ENCODE measurements at places on chromosomes 6 and 20. TPM values are rescaled to one million over a fixed set of nuclear protein-coding genes. Genes with fewer than 3 reads are reported as not detected.

DNA sequence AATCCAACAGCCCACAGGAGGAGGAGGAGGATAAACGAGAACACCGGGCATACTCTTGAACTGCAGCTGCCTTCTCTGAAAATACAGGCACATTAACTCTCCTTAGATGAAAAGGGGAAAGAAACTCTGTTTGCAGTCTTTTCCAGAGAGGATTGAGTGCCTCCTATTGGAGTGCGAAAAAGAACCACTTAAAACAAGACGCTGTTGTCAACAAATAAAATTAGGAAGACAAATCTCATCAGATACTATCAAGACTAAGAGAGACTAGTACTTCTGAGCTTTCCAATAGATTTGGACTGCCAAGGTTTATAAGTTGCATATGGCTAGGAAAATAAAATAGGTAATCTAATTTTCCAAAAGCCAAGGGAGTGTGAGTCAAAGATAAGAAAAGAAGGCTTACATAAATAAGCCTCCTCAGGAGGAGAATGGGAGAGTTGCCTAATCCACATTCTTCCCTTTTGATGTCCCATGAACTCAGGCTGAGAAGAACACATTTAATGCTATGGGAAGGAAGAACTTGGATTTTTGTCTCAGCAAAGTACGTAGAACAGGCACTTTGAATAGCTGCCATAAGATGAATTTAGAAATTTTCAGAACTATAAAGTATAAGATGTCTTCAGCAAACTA is 154.7 kb downstream of the ARHGAP18 start:
- H3K4me1 ChIP-seq = no peaks in the 10 kb centered on the region
- H3K4me3 ChIP-seq = no peak overlapping the region
- no peak overlapping the region for H3K27ac ChIP-seq
- DNase-seq = no peak
- H3K36me3 ChIP-seq = no peaks in the 10 kb centered on the region

- H3K27me3 ChIP-seq = no peaks in the 10 kb centered on the region
- no peak overlapping the region for H3K27ac ChIP-seq
- no peak overlapping the region for H3K4me3 ChIP-seq
- peaks cover 3% of the 10 kb centered on the region for H3K4me1 ChIP-seq
- no peak for DNase-seq
Measured at GRCh38 chr6:4164456-4164855, 29.1 kb upstream of the ECI2 start.

NKAIN4 gene
- total RNA-seq = 183 TPM

- DNase-seq = no peak
- H3K36me3 ChIP-seq = peaks cover 4% of the 10 kb centered on the region
- no peak overlapping the region for H3K27ac ChIP-seq
- no peaks in the 10 kb centered on the region for H3K27me3 ChIP-seq
- no peak overlapping the region for H3K4me3 ChIP-seq
- H3K4me1 ChIP-seq = no peaks in the 10 kb centered on the region
Measured at GRCh38 chr20:22984008-22984407, 51.1 kb upstream of the SSTR4 start.

- H3K36me3 ChIP-seq = no peaks in the 10 kb centered on the region
- H3K4me3 ChIP-seq = no peak overlapping the region
- DNase-seq = no peak
- no peak overlapping the region for H3K27ac ChIP-seq
- peaks cover 10% of the 10 kb centered on the region for H3K4me1 ChIP-seq
Measured at GRCh38 chr6:39821742-39822532, 29.8 kb downstream of the DAAM2 start.

- no peaks in the 10 kb centered on the region for H3K27me3 ChIP-seq
- no peak for DNase-seq
- H3K27ac ChIP-seq = no peak overlapping the region
- H3K4me1 ChIP-seq = peaks cover 3% of the 10 kb centered on the region
Measured at GRCh38 chr20:2151858-2152281, 50.2 kb downstream of the STK35 start.

GRCh38 chr6:41429506-41430504 is 94.4 kb downstream of the NCR2 start:
- no peak for DNase-seq
- H3K36me3 ChIP-seq = peaks cover 5% of the 10 kb centered on the region

DNA sequence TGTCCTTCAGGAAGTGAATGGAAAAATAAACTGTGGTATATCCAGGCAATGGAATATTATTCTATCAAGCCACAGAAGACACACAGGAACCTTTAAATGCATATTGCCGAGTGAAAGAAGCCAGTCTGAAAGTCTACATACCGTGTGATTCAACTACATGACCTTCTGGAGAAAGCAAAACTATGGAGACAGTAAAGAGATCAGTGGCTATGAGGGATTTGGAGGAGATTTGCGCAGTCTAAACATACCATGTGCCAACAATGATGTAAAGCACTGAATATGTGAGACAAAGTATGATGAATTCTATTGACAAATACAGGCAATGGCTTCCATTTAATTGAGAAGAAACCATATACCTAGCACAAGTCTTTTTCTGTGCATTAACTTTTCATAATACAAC is 518.3 kb upstream of the ZNF337 start:
- no peaks in the 10 kb centered on the region for H3K4me1 ChIP-seq
- H3K27ac ChIP-seq = no peak overlapping the region
- no peak for DNase-seq
- peaks cover 1% of the 10 kb centered on the region for H3K36me3 ChIP-seq

- no peak overlapping the region for H3K4me3 ChIP-seq
- H3K36me3 ChIP-seq = no peaks in the 10 kb centered on the region
- no peak overlapping the region for H3K27ac ChIP-seq
Measured at GRCh38 chr6:20341564-20341963, 60.1 kb upstream of the E2F3 start.

ACSS1 gene
- not detected for total RNA-seq

DNA sequence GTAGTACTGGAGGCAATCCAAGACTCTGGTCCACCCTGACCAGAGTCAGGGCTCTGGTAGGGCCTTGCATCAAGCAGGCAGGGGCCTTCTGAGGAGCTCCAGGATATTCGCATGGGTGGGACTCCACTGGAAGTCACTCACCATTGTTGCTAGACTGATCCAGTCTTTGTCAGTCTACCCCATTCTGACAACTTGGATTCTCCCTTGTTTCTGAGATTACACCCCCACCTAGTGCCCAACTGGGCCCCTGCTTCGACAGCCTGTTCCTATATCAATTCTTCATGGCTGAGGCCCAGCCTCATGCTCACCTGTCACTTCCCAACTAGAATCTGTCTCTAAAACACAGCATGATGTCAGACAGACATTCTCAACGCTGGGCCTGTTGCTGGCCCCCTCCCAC is 5.2 kb downstream of the SLC35D3 start:
- peaks cover 13% of the 10 kb centered on the region for H3K27me3 ChIP-seq
- H3K4me3 ChIP-seq = no peak overlapping the region
- H3K27ac ChIP-seq = no peak overlapping the region
- no peaks in the 10 kb centered on the region for H3K36me3 ChIP-seq

GRCh38 chr20:24837781-24838450 is 111.2 kb upstream of the CST7 start:
- no peaks in the 10 kb centered on the region for H3K36me3 ChIP-seq
- H3K27me3 ChIP-seq = peaks cover 2% of the 10 kb centered on the region
- no peak overlapping the region for H3K4me3 ChIP-seq

GRCh38 chr6:129567374-129567773 is 142.6 kb downstream of the ARHGAP18 start:
- no peaks in the 10 kb centered on the region for H3K36me3 ChIP-seq
- no peak overlapping the region for H3K27ac ChIP-seq
- H3K27me3 ChIP-seq = no peaks in the 10 kb centered on the region

DNA sequence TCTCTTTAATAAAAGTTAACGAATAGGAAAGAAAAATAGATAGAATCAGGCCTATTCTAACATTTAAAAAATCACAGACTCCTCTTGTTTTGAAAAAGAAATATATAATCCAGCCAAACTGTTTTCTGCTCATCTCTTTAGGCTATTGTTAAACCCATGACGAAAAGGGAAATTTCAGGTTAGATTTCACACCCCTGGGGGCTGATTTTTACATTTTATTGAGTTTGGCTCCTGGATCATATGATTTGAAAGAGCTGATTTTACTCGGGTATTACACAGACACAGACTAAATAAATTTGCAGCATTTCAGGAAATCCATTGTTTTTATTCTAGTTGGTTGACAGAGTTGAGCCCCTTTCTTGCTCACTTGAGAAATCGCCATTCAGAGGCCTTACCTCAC is 135.8 kb upstream of the HMGCLL1 start:
- H3K27ac ChIP-seq = no peak overlapping the region
- no peaks in the 10 kb centered on the region for H3K27me3 ChIP-seq
- no peak for DNase-seq
- H3K4me3 ChIP-seq = no peak overlapping the region
- H3K36me3 ChIP-seq = no peaks in the 10 kb centered on the region

TFAP2D gene
- total RNA-seq = not detected

Data from glutamatergic neuron (in vitro differentiated cells).